H1 (cell line): ENCODE measurements at places on chromosomes 2 and 18. TPM values are rescaled to one million over a fixed set of nuclear protein-coding genes. Genes with fewer than 3 reads are reported as not detected.

Gene ZEB2
- total RNA-seq, result 0.13 TPM in 1 of 2 replicates, not detected in the other

Gene ANKRD30BL
- total RNA-seq, result not detected in 2 replicates

Gene CD8B2
- total RNA-seq, result not detected in 2 replicates

Gene C1QL2
- total RNA-seq, result 0.88 and 1.1 TPM in 2 replicates

Gene SLC14A1
- total RNA-seq, result not detected in 2 replicates

Gene REG3A
- not detected in 2 replicates for total RNA-seq

Gene CDK5R2
- total RNA-seq, result not detected in 2 replicates

Gene SLC23A3
- 0.84 and 0.90 TPM in 2 replicates for total RNA-seq

Gene TCF23
- not detected in 2 replicates for total RNA-seq

Gene EMILIN2
- 7.4 and 7.5 TPM in 2 replicates for total RNA-seq

Gene MALT1
- total RNA-seq, result 25.9 and 26.1 TPM in 2 replicates

GRCh38 chr2:126886211-126886915, 12.3 kb upstream of the TEX51 start:
- peak; percentile 96 for DNase-seq

GRCh38 chr2:158038901-158039300, 62.8 kb upstream of the UPP2 start:
- DNase-seq, result no peak

DNA sequence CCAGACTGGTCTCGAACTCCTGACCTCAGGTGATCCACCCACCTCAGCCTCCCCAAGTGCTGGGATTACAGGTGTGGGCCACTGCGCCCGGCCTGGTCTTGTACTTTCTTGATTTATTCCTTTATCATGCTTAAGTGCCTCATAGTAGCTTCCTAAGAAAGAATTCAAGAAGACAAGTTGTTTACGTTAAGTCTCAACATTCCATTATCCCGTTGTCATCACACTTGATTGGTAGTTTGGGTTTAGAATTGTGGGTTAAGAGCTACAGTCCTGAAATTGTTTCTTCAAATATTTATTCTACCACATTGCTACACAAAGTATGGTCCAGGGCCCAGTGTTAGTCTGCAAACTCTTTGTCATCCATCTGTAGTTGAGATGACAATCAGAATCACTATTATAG, 194.0 kb downstream of the VWC2L start:
- DNase-seq, result peak; percentile 41

- no peak for DNase-seq
Observed at GRCh38 chr2:32360416-32360815, 3.6 kb downstream of the BIRC6 start.

GRCh38 chr2:223846515-223846914, 9.1 kb upstream of the AP1S3 start:
- no peak for DNase-seq

DNA sequence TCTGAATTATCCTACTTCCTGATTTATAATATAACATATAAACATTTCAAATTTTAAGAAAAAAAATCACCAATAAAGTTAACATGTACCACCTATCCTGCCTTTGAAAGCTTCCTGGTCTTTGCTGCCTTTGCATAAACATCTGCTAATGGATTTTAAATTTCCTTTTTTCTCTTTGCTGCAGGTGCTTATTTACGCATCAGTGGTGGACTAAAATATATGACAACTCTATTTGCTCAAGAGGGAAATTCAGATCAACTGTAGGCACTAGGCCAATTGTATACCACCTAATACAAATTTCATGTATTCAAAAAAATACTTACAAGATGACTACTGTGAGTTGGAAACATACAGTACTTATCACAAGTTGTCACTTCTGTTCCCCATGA, 57.2 kb downstream of the RAD51AP2 start:
- DNase-seq, result no peak

- DNase-seq, result no peak
Observed at GRCh38 chr18:9587924-9588323, 26.4 kb downstream of the PPP4R1 start.

- no peak for DNase-seq
Observed at GRCh38 chr2:111653913-111654312, 230.1 kb downstream of the ANAPC1 start.

- no peak for DNase-seq
Observed at GRCh38 chr2:240184656-240185055, 44.2 kb upstream of the OTOS start.

- no peak for DNase-seq
Observed at GRCh38 chr2:169285531-169286235, 76.7 kb downstream of the LRP2 start.

- DNase-seq, result peak; percentile 26
Observed at GRCh38 chr18:46621111-46621766, 35.8 kb downstream of the LOXHD1 start.

GRCh38 chr2:198127627-198128026, 323.2 kb downstream of the PLCL1 start:
- no peak for DNase-seq

- DNase-seq, result no peak
Observed at GRCh38 chr2:175567435-175568061, 386.0 kb upstream of the ATP5MC3 start.

DNA sequence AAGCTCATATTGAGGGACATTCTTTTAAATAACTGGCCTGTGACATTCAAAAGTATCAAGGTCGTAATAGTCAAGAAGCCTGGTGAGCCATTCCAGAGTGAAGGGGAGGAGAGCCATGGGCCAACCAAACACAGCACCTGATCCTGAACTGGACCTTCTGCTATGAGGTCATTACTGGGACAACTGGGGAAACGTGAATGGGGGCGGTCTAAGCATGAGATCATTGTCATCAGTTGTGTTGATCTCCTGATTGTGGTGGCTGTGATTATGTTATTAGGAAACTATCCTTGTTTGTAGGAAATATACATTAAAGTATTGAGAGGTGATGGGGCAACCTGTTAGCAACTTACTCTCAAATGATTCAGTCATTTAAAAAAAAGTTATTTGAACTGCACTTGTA, 79.3 kb downstream of the FBXO15 start:
- DNase-seq, result no peak

GRCh38 chr18:63265326-63265725, 54.2 kb downstream of the BCL2 start:
- DNase-seq, result no peak

- DNase-seq, result no peak
Observed at GRCh38 chr18:23266717-23267446, 131.6 kb downstream of the CABLES1 start.

DNA sequence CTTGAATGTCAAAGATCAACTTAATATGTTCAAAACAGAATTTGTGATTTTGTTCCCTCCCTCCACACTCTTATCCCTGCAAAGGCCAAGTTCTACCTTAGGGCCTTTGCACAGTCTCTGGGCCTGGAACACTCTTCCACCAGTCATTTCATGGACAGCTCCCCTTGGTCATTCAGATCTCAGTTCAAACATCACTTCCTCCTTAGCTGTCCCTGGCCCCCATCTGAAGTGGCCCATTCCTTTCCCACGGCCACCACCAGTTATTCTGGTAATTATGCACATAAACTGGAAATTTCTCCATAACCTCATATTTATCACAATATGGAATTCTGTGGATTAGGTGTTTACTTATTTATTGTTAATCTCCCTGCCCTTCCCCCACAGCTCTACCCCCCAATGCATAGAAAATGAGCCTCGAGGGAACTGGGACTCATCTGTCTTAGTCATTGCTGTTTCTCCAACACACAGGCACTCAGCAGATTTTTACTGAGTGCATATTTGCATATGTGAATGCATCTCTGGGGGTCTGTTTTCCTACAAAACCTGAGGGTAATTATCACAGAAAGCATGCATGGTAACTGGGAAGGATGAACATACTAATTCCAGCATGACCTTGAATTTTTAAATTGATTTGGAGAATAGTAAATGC, 35.5 kb upstream of the SPTBN1 start:
- DNase-seq, result no peak

- no peak for DNase-seq
Observed at GRCh38 chr2:196442211-196442610, 197.3 kb upstream of the CCDC150 start.

GRCh38 chr2:99707592-99707991, 217.8 kb upstream of the REV1 start:
- no peak for DNase-seq

DNA sequence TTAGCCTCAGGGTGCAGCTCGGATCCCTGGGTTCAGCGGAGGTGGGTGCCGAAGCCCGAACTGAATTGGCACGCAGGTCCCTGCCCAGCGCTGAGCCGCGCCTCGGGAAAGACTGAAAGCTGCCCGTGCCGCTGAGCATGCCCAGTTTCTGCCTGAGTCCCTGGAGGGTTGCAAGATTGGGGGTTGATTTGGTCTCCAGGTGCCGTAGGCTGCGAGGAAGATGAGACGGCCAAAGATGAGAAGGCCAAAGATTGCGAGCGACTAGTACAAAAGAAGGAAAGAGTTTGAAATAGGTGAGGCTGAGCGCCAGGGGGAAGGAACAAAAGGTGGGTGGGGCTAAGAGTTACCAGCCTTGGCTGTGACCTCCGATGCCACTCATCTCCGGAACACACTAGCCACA, 852 bp upstream of the KCNH7 start:
- DNase-seq, result peak; percentile 58
